ENCODE measurements at places on chromosomes 5 and 9.

DNA sequence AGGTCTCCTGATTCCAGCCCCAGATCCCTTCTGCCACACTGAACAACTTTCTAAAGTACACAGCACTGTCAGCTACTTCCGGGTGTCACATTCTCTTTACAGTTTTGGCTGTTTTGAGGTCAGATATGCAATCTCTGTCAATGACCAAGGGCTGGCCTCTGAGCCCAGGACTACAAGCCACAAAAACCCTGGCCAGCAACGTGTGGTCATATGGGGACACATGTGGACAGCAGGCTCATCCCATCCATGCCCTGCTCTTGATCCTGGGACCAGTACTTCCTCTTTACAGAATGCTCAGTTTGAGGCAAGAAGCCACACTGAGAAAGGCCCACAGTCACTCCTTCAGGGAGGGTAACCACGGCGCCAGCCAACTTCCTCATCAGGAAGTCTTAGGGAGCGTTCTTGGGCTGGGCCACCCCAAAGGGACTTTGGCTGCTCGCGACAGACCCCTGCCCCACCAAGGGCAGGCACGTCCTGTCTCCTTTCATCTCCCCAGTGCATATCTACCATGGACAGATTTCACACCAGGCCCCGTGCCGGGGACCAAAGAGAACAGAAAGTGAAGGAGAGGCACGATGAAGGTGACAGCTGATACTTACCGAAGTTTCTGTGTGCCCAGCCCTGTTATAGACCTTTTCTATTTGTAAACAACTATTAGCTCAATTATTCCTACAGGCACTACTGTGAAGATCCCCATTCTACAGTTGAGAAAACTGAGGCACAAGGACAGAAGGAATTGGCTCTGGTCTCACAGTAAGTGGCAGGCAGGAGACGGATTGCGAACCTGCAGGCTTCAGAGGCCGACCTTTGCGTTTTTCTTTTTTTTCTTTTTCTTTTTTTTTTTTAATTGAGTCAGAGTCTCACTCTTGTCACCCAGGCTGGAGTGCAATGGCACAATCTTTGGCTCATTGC lies 37.3 kb downstream of the STK10 start:
- DNase-seq: peak; percentile 29

GRCh38 chr5:9927106-9927505 lies 297.0 kb upstream of the TAS2R1 start:
- no peak for DNase-seq

- DNase-seq: no peak
Measured at GRCh38 chr5:149274939-149275338, 3.3 kb downstream of the AFAP1L1 start.

GRCh38 chr5:112968411-112969106 lies 8.0 kb upstream of the DCP2 start:
- DNase-seq: no peak

DNA sequence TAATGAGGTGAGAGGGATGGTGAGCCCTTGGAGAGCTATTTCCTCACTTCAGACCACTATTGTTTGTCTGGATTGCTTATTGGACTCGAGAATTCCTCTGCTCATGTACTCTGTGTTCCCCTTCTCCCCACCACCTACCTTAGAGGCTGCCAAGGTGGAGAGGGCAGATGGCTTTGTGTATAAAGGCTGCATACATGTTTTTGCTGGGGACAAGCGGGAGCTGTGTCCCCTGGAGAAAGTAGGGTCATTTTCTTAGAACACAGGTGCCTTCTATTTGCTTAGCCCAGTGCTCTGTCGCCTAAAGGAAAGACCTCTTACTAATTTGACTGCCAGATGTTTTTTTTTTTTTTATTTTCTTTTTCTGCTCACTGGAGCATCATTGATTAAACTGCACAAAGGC lies 29.7 kb downstream of the RASGRF2 start:
- no peak for DNase-seq

DNA sequence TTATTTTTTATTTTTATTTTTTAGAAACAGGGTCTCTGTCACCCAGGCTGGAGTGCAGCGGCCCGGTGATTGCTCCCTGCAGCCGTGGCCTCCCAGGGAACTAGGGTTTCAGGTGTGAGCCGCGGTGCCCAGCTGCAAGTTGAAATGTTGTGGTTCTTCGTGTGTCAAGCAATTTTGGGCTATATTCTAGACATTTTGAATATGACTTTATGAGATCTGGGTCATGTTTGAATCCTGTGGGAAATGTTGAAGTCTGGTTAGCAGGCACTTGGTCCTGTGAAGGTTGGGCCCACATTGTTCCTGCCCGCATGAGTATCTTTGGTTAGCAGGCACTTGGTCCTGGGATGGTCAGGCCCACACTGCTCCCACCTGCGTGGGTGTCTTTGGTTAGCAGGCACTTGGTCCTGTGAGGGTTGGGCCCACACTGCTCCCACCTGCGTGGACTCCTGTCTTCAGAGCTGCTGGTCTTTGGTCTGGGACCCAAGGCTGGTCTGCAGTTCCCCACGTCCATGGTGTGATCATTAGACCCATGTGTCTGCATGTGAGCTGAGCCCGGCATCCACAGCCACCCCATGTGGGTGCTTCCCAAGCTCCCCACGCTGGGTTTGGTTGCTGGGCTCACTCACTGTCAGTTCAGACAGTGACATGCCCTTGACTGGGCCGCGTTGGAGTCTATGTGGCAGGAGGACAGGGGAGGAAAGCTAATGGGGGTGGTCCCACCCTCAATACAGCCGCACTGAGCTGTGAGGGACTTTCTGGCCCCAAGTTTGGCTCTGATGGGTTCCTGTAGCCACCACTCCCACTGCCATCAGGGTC lies 7.1 kb downstream of the FBXW5 start:
- peak; percentile 11 for DNase-seq

GRCh38 chr9:114930056-114930812 lies at the start of gene TNFSF8:
TSS of gene TNFSF8 (minus strand) at chr9:114930591. CDS start at chr9:114930303, 288 bp downstream.
- DNase-seq: peak; percentile 69

GRCh38 chr5:10724781-10725507 lies 36.1 kb downstream of the DAP start:
- no peak for DNase-seq

- DNase-seq: no peak
Measured at GRCh38 chr9:128107468-128108268, 19.9 kb downstream of the PTGES2 start.

- no peak for DNase-seq
Measured at GRCh38 chr9:135039266-135039870, 48.1 kb upstream of the OLFM1 start.

- DNase-seq: no peak
Measured at GRCh38 chr5:74044936-74045335, 418.9 kb downstream of the ARHGEF28 start.

GRCh38 chr5:666816-667498 lies 26.2 kb downstream of the TPPP start:
- DNase-seq: no peak

GRCh38 chr9:133713960-133714495 lies 24.1 kb downstream of the SARDH start:
- DNase-seq: no peak

- DNase-seq: no peak
Measured at GRCh38 chr5:173497685-173498084, 118.8 kb downstream of the BOD1 start.

DNA sequence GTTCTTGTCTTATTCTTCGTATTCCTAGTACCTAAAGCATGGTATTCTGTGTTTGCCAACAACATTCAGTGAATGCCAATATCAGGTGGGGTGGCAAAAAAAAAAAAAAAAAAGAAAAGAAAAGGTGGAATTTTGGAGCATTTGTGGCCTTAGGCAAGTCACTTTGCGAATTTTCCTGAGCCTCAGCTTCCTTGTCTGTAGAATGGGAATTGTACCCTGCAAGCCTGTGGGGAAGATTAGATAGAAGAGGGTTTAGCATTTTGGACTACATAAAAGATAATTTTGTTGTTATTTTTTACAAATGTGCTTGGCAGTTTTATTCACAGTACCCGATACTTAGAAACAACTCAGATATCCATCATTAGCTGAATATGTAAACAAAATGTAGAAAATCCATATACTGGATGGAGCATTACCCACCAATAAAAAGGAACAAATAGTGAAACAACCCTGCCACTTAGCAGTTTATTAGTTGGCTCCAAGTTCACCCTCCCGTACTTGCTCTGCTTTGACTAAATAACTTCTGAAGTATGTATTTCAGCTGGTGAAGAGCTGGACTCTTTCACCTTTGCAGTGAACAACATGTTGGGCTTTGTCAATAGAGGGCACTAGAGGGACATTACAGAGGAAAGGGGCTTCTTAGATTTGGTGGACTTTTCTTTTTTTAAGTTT lies 13.6 kb downstream of the UBE2D2 start:
- DNase-seq: no peak

DNA sequence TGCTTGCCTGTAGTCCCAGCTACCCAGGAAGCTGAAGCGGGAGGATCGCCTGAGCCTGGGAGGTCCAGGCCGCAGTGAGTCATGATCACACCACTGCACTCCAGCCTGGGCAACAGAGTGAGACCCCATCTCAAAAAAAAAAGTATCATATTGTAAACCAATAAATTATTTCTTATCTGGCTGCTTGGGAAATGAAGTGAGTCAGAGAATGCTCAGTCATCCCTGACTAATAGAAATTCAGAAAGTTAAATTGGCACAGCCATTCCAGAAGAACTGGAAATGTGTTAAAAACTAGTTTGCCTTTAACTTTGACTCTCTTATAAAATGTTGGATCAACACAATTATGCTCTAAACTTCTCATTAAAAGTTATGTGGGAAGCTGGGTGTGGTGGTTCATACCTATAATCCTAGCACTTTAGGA lies 9.8 kb upstream of the GNE start:
- no peak for DNase-seq

GRCh38 chr5:127875235-127876021 lies 172.2 kb downstream of the CCDC192 start:
- DNase-seq: peak; percentile 11

GRCh38 chr5:124677374-124678351 lies 68.8 kb downstream of the ZNF608 start:
- DNase-seq: no peak

- no peak for DNase-seq
Measured at GRCh38 chr9:91119679-91120078, 242.0 kb downstream of the AUH start.

DNA sequence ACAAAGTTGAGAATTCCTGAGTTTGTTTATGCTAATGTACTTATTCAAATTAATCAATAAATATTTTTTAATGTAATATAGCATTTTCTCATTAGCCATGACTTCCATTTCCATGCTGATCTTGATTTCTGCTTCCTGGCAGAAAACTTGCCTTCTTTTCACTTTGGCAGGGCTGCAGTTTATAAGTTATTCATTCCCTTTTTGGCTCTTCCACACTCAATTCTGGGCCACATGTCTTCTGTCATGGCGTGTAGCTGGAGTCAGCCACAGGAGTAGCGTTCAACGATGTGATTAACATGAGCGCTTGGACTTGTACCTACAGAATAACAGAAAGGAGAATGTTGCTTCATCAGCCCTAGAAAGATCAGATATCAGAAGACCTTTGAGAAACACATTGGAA lies 172.9 kb downstream of the CFAP90 start:
- DNase-seq: no peak

- no peak for DNase-seq
Measured at GRCh38 chr5:93593476-93594131, 10.6 kb downstream of the NR2F1 start.

GRCh38 chr5:77033338-77033737 lies 3.1 kb downstream of the AGGF1 start:
- no peak for DNase-seq

DNA sequence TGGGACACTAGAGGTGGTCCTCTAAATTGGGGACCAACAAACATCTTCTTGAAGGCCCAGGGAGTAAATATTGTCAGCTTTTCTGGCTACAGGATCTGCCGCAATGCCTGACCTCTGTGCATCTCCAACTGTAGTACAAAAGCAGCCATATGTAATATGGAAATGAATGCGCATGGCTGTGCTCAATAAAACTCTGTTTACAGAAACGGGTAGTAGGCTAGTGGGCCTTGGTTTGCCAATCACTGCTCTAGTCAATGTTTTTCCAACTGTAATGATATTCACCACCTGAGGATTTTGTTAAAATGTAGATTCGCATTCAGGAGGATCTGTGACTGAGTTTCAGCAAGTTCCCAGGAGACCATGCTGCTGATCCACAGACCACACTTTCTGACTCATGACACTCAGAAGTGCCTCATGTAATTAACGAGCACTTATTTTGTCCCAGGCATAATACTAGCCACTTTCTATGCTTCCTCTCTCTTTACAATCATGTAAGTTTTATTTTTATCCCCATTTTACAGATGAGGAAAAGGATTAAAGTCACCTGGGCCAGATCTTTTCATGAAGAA lies 96.9 kb downstream of the MED27 start:
- DNase-seq: no peak

DNA sequence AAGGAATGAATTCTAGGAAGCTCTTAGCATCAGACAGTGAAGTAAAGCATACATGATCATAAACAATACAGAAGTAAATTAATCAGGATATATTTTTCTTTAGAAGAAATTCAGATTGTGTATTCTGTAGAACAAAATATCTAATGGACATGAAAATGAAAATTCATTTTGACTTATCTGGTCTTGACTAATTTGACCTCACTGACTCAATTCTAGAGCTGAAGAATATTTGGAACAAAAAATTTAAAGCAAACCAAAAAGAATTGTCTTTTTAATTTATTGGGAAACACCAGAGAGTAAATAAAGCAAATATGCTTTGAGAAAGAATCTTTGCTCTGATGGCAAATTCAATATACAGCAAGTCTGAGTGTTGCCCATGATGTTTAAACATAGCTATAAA lies 2.8 kb upstream of the PPP2CA start:
- no peak for DNase-seq

DNA sequence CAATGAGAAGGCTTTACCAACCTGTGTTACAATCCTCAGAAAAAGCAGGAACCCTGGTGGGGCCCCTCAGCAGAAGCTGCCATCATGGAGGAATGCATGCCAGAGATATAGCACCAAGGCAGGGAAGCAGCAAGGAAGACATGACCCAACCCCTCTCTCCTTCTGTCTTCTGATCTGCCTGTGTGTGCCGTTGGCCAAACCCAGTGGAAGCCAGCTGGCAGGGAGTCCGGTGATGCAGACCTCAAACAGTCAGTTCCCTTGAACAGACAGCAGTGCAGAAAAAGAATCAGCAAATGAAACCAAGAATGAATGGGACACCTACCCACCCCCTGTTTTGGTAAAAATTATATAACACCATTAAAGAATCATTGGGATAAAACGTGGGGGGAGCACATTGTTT lies 234.2 kb downstream of the ZNF608 start:
- no peak for DNase-seq

DNA sequence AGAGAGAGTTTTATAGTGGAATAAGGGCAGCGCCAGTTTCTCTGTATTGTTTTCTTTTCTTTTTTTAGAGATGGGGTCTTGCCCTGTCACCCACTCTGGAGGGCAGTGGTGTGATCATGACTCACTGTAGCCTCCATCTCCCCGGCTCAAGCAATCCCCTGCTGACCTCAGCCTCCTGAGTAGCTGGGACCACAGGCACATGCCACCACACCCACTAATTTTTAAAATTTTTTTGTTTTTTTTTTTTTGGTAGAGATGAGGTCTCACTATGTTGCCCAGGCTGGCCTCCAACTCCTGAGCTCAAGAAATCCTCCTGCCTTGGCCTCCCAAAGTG lies 119.0 kb downstream of the PIK3R1 start:
- no peak for DNase-seq
